ENCODE measurements at places on chromosomes 5 and 9. TPM values are rescaled to one million over a fixed set of nuclear protein-coding genes. Genes with fewer than 3 reads are reported as not detected.

DNA sequence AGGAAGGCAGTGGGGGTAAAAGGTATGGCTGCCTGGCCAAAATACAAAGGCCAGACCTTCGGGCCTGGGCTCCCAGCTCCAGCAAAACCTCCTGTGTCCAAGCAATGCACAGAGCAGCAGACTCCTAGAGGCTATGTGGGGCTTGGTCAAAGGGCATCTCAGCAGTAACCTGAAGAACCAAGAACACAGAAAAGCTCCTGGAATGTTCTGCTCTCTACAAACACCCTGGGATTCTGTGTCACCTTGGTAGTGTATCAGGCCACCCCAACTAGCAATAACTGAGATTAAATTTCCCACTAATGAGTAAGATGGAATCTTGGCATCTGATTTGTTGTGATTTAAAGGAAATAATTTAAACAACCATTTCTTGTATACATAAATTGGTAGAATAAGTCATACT is 158.6 kb downstream of the GLIS3 start:
- H3K4me1 ChIP-seq, result no peaks in the 10 kb centered on the region
- DNase-seq, result peak; percentile 60
- H3K36me3 ChIP-seq, result no peaks in the 10 kb centered on the region
- H3K4me3 ChIP-seq, result no peak overlapping the region

DNA sequence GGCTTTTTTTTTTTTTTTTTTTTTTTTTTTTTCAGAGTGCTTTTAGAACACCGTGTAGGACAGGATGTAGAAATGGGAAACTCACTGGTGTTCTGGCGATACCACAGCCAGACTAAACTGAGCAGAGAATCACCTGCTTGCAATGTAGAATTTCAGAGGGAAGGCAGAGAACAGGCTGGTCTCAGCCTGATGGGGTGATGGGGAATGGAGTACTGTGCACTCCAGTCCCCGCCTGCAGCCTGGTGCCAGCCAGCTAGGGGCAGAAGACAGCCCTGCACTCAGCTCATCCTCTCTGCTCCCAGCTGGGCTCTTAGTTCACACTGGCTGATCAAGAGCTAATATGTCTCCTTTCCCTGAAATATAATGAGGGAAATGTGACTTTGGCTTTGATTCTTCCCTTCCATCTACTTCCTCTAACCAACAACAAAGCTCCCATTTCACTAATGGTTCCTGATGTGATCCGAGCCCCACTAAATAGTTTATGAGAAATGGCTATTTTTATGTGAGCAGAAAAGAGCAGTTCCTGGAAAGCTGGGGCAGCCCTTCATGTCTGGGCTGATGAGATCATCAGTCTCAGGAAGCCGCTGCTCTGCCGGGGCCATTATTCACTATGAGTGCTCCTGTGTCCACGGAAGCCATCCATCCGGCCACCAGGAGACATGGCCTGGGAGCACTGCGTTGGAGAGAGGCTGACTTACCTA is 209.7 kb downstream of the GADD45G start:
- no peak for DNase-seq
- H3K27ac ChIP-seq, result no peak overlapping the region
- H3K27me3 ChIP-seq, result no peaks in the 10 kb centered on the region
- peaks cover 30% of the 10 kb centered on the region for H3K4me1 ChIP-seq
- H3K4me3 ChIP-seq, result no peak overlapping the region
- H3K36me3 ChIP-seq, result no peaks in the 10 kb centered on the region

- DNase-seq, result no peak
- no peak overlapping the region for H3K4me3 ChIP-seq
- H3K27ac ChIP-seq, result no peak overlapping the region
- no peaks in the 10 kb centered on the region for H3K27me3 ChIP-seq
- H3K4me1 ChIP-seq, result no peaks in the 10 kb centered on the region
Measured at GRCh38 chr5:163106098-163106497, 331.3 kb upstream of the CCNG1 start.

GTF3C4 gene
- total RNA-seq, result 12.9 TPM

CTSV gene
- not detected for total RNA-seq

DNA sequence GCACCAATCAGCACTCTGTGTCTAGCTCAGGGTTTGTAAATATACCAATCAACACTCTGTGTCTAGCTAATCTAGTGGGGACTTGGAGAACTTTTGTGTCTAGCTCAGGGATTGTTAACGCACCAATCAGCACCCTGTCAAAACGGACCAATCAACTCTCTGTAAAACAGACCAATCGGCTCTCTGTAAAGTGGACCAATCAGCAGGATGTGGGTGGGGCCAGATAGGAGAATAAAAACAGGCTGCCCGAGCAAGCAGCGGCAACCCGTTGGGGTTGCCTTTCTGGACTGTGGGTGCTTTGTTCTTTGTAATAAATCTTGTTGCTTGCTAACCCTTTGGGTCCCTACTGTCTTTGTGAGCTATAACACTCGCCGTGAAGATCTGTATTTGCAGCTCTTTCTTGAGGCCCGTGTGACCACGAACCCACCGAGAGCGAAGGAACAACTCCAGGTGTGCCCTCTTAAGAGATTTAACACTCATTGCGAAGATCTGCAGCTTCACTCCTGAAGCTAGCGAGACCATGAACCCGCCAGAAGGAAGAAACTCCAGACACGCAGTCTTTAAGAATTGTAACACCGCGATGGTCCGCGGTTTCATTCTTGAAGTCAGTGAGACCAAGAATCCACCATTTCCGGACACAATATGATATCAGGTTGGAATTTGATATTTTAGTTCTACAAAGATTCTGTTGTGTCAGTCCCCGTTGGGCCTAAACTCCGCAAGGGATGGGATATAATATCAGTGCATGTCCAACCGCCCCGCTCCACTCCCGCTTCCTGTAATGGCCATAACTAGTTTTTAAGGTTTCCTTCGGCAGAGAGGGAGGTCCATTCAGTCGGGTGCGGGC is 740 bp upstream of the TRMT10B start:
- H3K36me3 ChIP-seq, result no peaks in the 10 kb centered on the region
- peak overlapping the region; percentile 80 for H3K27ac ChIP-seq

DNA sequence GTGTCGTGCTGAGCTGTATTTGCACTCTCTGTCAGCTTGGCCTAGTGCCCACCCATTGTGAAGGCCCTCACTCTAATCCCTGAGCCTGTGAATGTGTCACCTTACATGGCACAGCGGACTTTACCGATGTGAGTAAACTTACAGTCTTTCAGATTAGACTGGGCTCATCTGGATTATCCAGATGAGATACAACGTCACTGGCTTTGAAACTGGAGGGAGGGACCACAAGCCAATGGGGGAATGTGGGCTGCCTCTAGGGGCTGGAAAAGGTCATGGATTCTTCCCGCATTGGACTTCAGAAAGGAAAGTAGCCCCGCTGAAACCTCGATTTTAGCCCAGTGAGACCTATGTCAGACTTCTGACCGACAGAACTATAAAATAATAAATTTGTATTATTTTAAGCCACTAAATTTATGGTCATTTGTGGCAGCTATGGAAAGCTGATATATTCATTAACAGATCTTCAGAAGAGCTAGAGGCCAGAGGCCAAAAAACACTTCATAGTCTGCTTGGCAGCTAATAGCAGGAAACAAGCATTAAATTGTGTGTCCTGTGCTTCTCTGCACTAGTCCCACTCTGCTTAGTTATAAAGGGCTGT is 139.0 kb upstream of the GAS1 start:
- no peak overlapping the region for H3K4me3 ChIP-seq
- no peaks in the 10 kb centered on the region for H3K4me1 ChIP-seq
- H3K27ac ChIP-seq, result no peak overlapping the region
- no peaks in the 10 kb centered on the region for H3K36me3 ChIP-seq

DNA sequence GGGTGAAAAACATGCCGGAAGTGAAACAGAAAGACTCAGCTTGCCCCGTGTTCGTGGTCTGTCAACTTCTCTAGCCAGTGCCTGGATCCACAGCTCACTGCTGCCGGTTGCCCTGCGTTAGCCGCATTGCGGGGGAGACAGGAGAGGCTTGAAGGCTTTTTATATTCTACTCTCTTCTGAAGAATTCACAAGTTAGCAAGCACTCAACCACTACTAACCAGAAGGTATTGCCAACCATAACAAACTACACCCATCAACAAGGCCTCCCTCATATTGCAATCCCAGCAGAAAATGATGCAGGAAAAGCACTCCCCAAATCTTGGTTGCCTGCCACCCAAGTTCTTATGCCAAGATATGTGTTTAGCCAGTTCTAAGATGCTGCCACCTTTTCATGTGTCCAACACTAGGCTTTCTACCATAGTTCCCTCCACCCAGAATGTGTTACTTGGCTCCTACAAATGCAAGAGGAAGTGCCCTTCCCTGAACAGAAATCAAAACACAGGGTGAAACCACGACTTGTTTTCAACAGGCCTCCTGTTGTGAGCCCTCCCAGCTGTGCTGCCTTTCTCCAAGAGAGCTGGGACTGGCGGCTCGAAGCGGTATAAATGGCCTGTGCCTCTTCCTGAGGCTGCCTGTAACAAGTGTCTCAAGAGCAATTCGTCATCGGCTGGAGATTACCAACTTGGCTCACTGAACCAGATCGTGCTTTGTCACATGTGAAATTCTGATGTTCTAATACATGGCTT is 129.0 kb downstream of the SNX18 start:
- peak overlapping the region; percentile 55 for H3K27ac ChIP-seq
- no peaks in the 10 kb centered on the region for H3K36me3 ChIP-seq
- H3K4me1 ChIP-seq, result peaks cover 30% of the 10 kb centered on the region
- H3K27me3 ChIP-seq, result no peaks in the 10 kb centered on the region
- peak; percentile 94 for DNase-seq

- H3K36me3 ChIP-seq, result no peaks in the 10 kb centered on the region
- no peak for DNase-seq
- no peaks in the 10 kb centered on the region for H3K27me3 ChIP-seq
- no peaks in the 10 kb centered on the region for H3K4me1 ChIP-seq
- no peak overlapping the region for H3K4me3 ChIP-seq
Measured at GRCh38 chr5:91478096-91478495, 95.0 kb upstream of the ARRDC3 start.

DNA sequence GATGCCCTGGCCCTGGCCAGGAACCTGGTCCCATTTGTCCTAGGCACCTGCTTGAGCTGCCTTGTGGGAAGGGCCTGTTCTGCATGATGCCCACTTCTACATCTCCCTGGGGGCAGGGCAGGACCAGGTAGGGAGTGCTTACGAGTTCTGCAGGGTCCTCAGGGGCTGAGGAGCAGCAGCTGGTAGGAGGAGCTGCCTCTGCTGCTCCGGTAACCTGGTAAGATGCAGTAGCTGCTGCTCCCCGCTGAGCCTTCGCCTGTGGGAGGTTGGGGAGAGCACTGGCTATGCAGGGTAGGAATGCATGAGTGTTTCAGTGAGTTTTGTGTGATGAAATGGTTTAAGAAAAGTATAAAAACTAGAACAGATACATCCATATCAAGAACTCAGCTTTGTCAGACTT is 13.6 kb downstream of the LRRC8A start:
- H3K27ac ChIP-seq, result no peak overlapping the region
- H3K36me3 ChIP-seq, result peaks cover 84% of the 10 kb centered on the region
- H3K4me3 ChIP-seq, result no peak overlapping the region
- peaks cover 60% of the 10 kb centered on the region for H3K4me1 ChIP-seq
- H3K27me3 ChIP-seq, result no peaks in the 10 kb centered on the region

DNA sequence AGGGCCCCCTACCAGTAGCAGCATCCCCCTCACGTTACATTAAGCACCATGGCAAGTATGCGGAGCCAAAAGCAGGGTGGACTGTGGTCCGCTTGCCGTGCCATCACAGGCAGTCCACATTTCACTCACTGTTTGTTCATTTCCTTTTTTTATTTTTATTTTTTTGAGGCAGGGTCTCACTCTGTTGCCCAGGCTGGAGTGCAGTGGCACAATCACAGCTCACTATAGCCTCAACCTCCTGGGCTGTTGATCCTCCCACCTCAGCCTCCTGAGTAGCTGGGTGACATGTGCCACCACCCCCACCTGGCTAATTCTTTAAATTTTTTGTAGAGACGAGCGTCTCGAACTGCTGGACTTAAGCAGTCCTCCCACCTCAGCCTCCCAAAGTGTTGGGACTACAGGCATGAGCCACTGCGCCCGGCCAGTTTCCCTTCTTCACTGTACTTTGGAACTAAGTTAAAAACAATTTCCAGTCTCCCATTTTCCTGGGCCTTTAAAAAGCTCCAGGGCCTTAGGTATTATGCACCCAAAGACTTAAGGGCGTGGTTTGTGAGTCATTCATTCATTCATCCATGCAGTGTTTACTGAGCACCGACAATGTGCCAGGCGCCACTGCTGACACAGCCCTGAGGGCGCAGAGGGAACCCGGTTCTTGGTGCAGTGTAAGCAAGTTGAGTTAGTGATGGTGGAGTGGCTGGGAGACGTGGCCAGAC is 19.9 kb downstream of the PRRX2 start:
- H3K27ac ChIP-seq, result no peak overlapping the region
- no peaks in the 10 kb centered on the region for H3K36me3 ChIP-seq
- H3K27me3 ChIP-seq, result no peaks in the 10 kb centered on the region
- H3K4me1 ChIP-seq, result no peaks in the 10 kb centered on the region
- DNase-seq, result no peak
- H3K4me3 ChIP-seq, result no peak overlapping the region

- H3K4me3 ChIP-seq, result no peak overlapping the region
- H3K36me3 ChIP-seq, result peaks cover 78% of the 10 kb centered on the region
- no peaks in the 10 kb centered on the region for H3K27me3 ChIP-seq
- no peak overlapping the region for H3K27ac ChIP-seq
- peak; percentile 66 for DNase-seq
Measured at GRCh38 chr9:92649007-92649406, 20.9 kb downstream of the IPPK start.

DNA sequence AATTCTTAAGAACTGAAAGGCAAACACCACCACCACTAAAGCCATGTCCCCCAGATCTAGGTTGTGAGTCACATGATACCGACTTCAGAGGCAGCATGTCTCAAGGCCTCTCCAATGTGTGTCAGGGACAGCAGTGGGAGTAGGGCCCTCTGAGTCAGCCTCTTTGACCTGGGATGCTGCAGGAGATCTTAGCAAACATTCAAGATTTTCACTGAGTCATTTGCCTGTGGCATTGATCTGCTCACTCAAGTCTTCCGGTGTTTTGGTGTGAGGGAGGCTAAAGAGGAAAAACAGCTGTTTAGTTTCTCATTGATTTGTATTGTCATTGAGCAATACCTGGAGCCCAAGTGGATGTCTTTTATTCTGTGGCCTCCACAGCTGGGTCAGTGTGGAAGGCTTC is 36.1 kb downstream of the TMC1 start:
- no peaks in the 10 kb centered on the region for H3K27me3 ChIP-seq
- peaks cover 15% of the 10 kb centered on the region for H3K4me1 ChIP-seq
- no peaks in the 10 kb centered on the region for H3K36me3 ChIP-seq
- no peak overlapping the region for H3K27ac ChIP-seq

BNC2 gene
- total RNA-seq, result 95.3 TPM

DNA sequence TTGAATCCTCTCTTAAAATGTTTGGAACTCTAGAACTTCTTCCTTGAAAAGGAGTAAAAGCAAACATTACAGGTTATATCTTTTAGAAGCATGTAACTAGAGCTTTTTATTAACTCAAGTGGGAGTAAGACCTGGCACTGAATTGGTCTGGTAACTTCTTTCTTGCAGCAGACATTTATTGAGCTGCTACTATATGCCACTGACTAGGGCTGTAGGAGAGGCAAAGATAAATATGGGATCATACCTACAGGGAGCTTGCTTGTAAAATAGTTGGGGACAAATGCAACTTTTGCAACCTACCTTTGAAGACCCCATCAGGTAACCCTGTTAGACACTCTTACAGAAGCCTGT is 231.9 kb upstream of the TUT7 start:
- peak overlapping the region; percentile 62 for H3K27ac ChIP-seq
- peak overlapping the region; percentile 19 for H3K4me3 ChIP-seq
- H3K36me3 ChIP-seq, result no peaks in the 10 kb centered on the region
- H3K4me1 ChIP-seq, result peaks cover 3% of the 10 kb centered on the region
- H3K27me3 ChIP-seq, result no peaks in the 10 kb centered on the region

FAM221B gene
- not detected for total RNA-seq

Data from esophagus muscularis mucosa (tissue), 4 donors.